ENCODE measurements at places on chromosomes 2 and 18.

- DNase-seq: no peak
- no peaks in the 10 kb centered on the region for H3K36me3 ChIP-seq
- H3K4me1 ChIP-seq: no peaks in the 10 kb centered on the region
- H3K27ac ChIP-seq: no peak overlapping the region
These were observed 78.5 kb downstream of the PTPN4 start for GRCh38 chr2:119838179-119838578.

GRCh38 chr2:126832014-126832413 lies 66.7 kb upstream of the TEX51 start:
- H3K27me3 ChIP-seq: no peaks in the 10 kb centered on the region
- DNase-seq: no peak

DNA sequence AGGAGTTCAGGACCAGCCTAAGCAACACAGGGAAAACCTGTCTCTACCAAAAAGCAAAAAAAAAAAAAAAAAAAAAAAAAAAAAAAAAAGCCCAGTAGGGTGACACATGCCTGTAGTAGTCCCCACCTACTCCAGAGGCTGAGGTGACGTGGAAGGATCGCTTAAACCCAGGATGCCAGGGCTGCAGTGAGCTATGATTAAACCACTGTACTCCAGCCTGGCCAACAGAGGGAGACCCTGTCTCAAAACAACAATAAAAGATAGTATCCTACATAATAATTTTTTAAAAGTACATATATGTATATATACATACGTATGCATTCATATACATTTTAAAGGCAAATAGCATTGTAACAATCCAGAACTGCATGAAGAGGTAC lies 51.7 kb downstream of the SOS1 start:
- peaks cover 3% of the 10 kb centered on the region for H3K36me3 ChIP-seq
- no peak overlapping the region for H3K27ac ChIP-seq

GRCh38 chr2:54559006-54559445 lies 102.9 kb downstream of the SPTBN1 start:
- H3K4me3 ChIP-seq: peak overlapping the region; percentile 77
- no peaks in the 10 kb centered on the region for H3K36me3 ChIP-seq
- peaks cover 10% of the 10 kb centered on the region for H3K4me1 ChIP-seq
- H3K27me3 ChIP-seq: no peaks in the 10 kb centered on the region

DNA sequence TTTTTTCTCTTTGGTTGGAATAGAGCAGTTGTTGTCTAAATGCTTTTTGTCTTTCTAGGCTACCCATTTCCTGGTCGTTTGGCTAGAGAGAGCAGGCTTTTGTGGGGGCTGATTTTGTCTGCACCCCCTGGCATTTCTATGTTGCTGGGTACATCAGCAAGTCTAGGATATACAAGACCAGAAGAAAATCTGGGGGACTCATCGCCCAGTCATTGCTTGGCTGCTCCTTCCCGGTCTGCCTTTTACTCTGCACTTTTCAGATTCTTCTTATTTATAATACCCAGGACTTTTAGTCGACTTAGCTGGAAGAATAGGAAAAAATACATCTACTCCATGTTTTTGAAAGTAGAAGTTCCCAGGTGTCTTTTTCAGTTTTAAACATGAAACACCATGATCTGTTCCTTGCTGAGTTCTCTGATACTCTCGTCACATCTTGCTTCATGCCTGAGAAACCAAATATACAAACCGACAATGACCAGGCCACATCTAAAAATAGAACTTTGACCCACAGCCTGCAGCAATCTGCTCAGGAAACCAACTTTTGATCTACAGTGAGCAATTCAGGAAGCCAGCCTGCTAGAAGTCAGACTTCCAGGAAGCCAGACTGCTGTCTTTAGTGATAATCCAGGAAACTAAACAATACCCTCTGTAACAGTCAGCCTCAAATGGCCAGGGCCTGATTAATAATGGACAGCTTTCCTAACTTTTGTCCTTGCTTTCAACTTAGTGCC lies 163.8 kb upstream of the MEX3C start:
- no peak overlapping the region for H3K4me3 ChIP-seq
- no peak overlapping the region for H3K27ac ChIP-seq
- no peak for DNase-seq
- H3K36me3 ChIP-seq: no peaks in the 10 kb centered on the region
- no peaks in the 10 kb centered on the region for H3K27me3 ChIP-seq

DNA sequence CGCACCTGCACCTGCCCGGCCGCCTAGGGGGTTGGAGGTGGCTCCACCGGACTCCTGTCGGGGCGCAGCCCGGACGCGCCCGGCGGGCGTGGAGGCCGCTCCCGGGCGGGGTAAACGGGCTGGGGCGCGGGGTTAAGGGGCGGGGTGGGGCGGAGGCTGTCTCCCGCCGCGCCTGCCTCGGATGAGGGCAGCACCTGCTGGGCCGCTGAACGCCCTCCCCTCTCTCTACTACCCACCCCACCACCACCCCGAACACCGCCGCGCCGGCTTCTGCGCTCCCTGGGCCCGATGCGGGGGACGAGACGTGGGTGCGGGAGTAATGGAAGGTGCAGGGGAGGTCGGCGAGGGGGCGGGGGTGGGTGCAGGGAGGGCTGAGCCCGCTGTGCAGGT lies 224.8 kb upstream of the ID2 start:
- no peaks in the 10 kb centered on the region for H3K4me1 ChIP-seq
- H3K27ac ChIP-seq: no peak overlapping the region
- DNase-seq: no peak
- H3K36me3 ChIP-seq: no peaks in the 10 kb centered on the region

DNA sequence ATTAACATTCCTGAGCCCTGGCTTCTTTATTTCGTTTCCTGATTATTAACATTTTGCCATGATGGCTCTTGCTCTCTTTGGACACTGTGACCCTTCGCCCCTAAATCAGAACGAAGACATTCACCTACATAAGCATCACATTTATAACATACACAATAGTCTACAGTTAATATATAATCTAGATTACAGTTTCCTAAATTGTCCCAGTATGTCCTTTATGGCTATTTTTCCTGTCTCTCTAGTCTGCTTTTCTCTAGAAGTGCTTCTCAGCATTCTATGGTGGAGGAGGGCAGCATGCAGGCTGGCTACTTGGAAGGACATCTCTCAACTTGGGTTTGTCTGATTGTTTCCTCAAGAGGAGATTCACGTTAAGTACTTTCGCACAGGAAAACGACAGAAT lies 49.9 kb downstream of the FAM210A start:
- H3K4me1 ChIP-seq: no peaks in the 10 kb centered on the region
- no peaks in the 10 kb centered on the region for H3K27me3 ChIP-seq
- peaks cover 2% of the 10 kb centered on the region for H3K36me3 ChIP-seq
- no peak overlapping the region for H3K27ac ChIP-seq
- no peak for DNase-seq

- no peak overlapping the region for H3K4me3 ChIP-seq
- peaks cover 3% of the 10 kb centered on the region for H3K36me3 ChIP-seq
- H3K4me1 ChIP-seq: peaks cover 9% of the 10 kb centered on the region
- H3K27ac ChIP-seq: no peak overlapping the region
- H3K27me3 ChIP-seq: no peaks in the 10 kb centered on the region
These were observed 135.8 kb downstream of the CABLES1 start for GRCh38 chr18:23270986-23271680.

DNA sequence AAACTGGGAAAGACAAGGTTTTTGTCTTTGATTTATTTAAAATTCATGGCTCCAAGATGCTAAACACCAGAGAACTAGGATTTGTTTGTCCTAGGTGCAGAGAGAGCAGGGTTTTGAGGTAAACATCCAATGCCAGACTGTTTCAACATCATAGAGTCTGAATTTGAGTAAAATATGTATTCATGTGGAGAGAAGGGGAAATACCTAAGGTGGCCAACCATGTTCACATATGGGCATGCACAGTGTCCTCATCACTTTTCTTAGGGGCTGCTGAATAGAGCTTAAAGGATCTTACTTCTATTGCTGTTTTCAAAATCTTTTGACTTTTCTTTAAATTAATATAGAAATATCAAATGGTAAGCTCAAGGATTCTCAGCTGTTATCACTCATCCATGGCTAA lies 287.0 kb upstream of the CCDC68 start:
- no peaks in the 10 kb centered on the region for H3K4me1 ChIP-seq
- DNase-seq: no peak
- no peak overlapping the region for H3K4me3 ChIP-seq
- H3K36me3 ChIP-seq: peaks cover 22% of the 10 kb centered on the region

DNA sequence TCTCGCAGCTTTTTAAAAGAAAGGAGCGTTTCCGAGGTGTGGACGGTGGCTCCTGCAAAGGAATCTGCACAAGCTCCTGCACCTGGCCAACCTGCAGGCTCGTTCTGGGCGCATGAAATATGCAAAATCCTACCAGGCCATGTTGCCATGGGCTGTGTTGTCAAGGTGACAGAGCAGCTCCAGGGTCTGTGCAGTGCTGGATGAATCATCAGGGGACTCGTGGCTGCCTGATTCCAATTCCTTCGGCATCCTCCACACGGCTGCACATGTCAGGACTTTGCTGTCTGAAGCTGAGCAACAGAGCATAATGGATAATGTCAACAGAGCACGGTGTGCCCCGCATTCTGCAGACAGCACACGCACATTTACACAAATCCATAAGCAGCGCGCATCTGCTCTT lies 120.5 kb downstream of the EIPR1 start:
- DNase-seq: peak; percentile 90
- H3K4me1 ChIP-seq: peaks cover 2% of the 10 kb centered on the region
- no peak overlapping the region for H3K27ac ChIP-seq
- H3K36me3 ChIP-seq: peaks cover 6% of the 10 kb centered on the region
- no peaks in the 10 kb centered on the region for H3K27me3 ChIP-seq

DNA sequence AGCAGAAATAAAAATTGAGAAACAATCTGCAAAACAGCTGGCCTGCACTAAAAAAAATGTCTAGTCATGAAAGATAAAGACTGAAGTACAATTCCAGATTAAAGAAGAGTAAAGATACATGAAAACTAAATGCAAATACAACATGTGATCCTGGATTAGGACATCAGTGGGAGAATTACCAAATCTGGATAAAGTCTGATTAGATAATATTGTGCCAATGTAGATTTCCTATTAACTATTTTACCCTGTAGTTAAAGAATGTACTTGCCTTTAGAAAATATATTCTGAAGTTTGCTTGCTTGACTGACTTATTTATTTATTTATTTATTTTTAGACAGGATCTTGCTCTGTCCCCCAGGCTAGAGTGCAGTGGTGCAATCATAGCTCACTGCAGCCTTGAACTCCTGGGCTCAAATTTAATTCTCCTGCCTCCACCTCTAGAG lies 58.7 kb downstream of the ASXL2 start:
- H3K4me1 ChIP-seq: no peaks in the 10 kb centered on the region
- H3K4me3 ChIP-seq: no peak overlapping the region
- H3K27me3 ChIP-seq: no peaks in the 10 kb centered on the region
- no peak overlapping the region for H3K27ac ChIP-seq
- no peak for DNase-seq

- no peak overlapping the region for H3K4me3 ChIP-seq
- H3K36me3 ChIP-seq: peaks cover 2% of the 10 kb centered on the region
- peaks cover 12% of the 10 kb centered on the region for H3K4me1 ChIP-seq
- no peak for DNase-seq
- no peaks in the 10 kb centered on the region for H3K27me3 ChIP-seq
- H3K27ac ChIP-seq: no peak overlapping the region
These were observed 30.2 kb downstream of the SETBP1 start for GRCh38 chr18:44710931-44711330.

DNA sequence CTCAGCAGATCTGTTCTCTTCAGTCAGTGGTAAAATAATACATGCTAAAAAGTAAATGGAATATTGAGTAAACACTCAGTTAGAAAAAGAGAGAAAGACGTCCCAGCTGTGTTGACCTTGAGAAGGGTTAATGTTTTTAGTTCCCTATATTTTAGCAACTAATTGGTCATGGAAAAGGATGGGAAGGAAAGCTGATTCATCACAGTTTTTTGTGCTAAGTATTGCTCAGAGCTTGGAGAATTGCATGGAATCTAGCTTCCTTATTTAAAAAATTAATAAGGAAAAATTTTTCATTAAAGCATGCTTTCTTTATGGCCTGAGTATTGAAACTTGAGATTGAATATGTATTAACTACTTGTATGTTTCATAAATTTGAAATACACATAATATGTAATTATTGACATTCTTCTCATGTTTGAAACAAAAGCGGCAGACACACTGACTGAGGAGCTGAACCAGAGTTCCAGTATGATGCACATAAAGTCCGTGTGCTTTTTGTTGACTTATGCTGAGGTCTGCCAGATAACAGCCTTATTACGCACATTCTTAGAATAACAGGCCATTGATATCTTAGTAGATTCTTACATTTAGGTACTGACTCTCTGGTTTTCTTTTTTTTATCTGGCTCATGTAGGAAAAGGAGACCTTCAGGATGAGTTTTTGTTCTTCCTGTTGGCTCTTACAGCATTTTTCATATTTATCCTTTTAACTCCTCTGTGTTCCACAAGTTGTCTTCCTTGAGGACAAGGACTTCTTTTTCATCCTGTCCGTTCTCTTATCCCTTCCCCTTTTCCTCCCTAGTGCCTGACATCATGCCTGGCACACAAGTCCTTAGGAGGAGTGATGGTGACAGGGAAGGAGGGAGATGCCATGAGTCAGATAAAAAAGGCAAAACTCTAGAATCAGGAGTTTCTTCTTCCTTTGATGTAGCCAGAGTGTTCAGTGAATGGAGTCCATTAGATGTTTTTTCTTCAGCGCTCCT lies 194.1 kb downstream of the PTPRM start:
- H3K27ac ChIP-seq: no peak overlapping the region
- peaks cover 5% of the 10 kb centered on the region for H3K4me1 ChIP-seq
- no peak overlapping the region for H3K4me3 ChIP-seq
- DNase-seq: no peak

DNA sequence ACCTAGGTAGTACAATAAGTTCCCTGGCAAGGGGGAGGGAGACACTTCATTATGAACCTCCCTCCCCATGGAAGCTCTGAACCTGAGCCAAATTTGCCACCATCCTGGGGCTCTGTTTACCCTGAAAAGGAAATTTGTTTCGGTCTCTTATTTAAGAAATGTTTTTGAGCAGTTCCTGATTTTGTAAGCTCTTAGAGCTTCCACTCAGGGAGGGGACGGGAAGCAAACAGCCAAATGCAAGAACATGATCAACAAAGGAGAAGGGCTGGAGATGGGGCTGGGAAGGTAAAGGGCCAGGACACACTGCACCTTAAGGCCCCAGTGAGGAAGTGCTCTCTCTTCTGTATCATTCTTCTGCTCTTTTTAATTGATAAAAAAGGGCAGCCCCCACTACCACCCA lies 117.9 kb downstream of the NRP2 start:
- H3K27ac ChIP-seq: no peak overlapping the region
- peaks cover 3% of the 10 kb centered on the region for H3K36me3 ChIP-seq

DNA sequence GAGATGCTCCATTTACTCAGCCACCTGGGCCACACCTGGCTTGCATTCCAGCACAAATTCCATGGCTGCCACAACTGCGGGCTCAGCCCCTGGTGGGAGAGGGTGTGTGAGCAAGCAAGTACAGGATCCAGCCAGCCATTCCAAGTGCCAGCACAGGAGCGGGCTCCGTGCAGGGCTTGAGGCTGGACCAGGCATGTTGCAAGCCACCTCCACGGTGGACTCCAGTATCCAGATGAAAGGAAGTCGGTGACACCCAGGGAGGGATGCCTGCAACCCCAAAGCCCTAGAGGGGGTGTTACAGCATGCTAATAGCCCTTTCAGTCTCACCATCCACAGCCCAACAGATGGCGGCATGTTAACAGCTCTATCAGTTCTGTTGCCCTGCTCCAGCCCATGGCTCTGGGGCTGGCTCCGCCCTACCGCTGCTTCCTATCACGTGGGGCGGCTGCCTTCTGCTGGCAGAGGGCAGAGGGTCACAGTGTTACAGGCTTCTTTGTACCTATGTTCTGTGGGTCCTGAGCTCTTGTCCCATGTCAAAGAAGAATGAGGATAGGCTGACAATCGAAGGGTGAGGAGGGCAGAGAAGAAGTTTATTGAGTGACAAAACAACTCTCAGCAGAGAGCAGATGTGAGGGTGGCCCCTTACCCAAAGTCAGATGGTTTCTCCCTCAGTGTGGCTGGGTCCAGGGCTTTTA lies 11.7 kb upstream of the GORASP2 start:
- no peaks in the 10 kb centered on the region for H3K36me3 ChIP-seq
- H3K27me3 ChIP-seq: no peaks in the 10 kb centered on the region
- DNase-seq: peak; percentile 58
- peak overlapping the region; percentile 95 for H3K27ac ChIP-seq
- H3K4me1 ChIP-seq: peaks cover 7% of the 10 kb centered on the region

Measured in trophoblast cell (in vitro differentiated cells and primary cell).